Caco-2 (cell line): ENCODE measurements at places on chromosomes 1 and 21.

DNA sequence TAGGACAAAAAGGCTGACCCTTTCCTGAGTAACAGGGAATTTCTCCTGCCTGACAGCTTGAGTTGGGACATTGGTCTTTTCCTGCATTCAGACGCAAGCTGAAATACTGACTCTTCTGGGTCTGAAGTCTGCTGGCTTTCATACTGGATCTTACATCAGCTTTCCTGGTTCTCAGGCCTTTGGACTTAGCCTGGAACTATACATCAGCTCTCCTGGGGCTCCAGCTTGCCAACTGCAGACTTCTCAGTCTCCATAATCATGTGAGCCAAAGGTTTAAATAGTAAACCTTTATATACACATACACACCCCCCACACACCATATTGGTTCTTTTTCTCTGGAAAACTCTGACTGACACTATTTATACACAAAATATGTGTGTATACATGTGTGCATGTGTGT, 59.0 kb upstream of the KCND3 start:
- DNase-seq, result no peak

DNA sequence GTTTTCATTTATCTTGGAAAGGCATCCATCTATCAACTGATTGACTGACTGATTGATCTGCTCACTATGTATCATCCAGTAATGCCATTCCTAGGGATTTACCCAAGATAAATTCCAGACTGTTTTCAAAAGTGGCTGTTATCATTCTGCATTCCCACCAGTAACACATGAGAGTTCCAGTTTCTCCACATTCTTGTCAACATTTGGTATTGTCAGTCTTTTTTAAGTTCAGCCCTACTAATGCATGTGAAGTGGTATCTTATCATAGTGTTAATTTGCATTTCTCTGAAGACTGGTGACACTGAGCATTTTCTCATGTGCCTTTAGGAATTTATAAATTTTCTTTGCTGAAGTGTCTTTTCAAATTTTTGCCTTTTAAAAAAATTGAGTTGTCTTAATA, 99.6 kb downstream of the SIM2 start:
- DNase-seq, result no peak

GRCh38 chr21:42733037-42733627, 79.7 kb downstream of the PDE9A start:
- no peak for DNase-seq

DNA sequence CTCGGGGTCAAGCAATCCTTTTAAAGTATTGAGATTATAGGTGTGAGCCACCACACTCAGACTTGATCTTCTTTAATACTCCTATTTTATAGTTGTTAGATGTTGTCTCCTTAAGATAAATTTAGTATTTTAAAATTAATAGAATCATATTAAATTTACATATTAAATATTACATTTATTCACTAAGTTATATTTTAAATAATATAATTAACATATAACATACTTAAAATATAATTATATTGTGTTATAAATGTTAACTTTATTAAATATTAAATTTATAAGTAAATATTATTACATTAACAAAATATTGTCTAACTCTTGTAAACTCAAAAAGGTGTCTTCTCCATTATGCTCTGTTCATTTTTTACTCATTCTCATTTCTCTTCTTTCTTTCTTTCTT, 675.9 kb upstream of the ADGRL4 start:
- no peak for DNase-seq

- DNase-seq, result no peak
Observed at GRCh38 chr1:55690366-55690765, 475.2 kb upstream of the USP24 start.

GRCh38 chr21:45018131-45019075, 56.0 kb upstream of the ADARB1 start:
- DNase-seq, result no peak

DNA sequence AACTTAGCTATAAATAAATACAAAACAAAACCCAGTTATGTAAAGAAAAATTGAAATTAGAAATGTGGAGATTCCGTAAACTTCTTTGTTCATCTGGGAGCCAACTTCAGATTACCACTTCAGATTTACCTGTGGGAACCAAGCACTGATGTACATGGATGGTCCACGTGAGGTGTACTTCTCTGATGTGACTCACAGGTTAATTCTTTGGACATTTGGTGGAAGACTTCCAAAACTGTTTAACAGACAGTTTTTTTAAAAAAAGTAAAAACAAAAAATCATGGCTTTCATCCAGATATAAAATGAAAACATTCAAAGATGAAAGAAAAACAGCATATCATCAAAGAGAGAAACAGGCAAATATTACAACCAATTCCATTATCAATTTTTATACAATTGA, 92.0 kb downstream of the MAST2 start:
- DNase-seq, result no peak

DNA sequence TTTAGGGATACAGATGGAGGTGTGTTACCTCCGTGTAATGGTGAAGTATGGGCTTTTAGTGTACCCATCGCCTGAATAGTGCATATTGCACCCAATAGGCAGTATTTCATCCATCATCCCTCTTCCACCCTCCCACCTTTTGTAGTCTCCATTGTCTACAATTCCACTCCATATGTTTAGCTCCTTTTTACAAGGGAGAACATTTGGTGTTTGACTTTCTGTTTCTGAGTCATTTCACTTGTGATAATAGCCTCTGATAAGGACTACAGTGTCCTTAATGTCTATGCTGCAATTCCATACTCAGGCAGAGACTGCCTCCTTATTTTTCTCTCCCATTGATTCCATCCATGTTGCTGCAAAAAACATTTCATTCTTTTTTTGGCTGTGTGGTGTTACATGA, 48.7 kb downstream of the OVGP1 start:
- DNase-seq, result no peak

- DNase-seq, result no peak
Observed at GRCh38 chr1:192439373-192440025, 122.7 kb downstream of the RGS21 start.

DNA sequence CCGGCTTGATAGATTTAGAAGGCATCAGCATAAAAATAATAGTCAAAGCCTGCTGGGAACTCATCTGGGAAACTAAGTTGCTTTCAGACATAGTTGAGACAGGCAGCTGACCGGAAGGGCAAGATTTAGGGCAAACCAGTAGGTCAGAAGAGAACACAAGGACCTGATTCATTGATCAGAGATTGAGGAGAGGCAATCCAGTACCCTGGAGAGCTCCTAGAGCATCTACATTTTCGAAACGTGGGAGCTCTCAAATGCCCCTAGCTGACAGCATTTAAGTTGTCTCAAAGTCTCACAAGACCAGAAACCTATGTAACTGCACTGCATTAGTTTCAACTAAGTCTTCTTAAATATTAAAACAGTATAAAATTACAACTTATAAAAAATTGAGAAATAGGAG, 22.9 kb upstream of the MTF2 start:
- DNase-seq, result peak; percentile 40

DNA sequence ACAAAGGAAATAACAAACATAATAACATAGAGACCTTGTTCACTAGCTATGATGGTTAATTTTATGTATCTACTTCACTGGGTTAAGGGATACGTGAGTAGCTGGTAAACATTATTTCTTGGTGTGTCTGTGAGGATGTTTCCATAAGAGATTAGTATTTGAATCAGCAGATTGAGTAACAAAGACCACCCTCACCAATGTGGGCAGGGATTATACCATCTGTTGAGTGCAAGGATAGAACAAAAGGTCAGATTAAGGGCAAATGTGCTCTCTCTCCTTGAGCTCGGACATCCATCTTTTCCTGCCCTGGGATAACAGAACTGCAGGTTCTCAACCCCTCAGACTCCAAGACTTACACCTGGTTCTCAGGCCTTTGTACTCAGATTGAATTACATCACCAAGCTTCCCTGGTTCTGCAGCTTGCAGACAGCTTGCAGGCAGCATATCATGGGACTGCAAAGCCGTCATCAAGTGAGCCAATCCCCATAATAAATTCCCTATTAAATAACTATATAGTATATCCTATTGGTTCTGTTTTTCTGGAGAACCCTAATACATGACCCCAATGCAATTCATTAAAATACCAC, 9.2 kb downstream of the SPATA6 start:
- no peak for DNase-seq

DNA sequence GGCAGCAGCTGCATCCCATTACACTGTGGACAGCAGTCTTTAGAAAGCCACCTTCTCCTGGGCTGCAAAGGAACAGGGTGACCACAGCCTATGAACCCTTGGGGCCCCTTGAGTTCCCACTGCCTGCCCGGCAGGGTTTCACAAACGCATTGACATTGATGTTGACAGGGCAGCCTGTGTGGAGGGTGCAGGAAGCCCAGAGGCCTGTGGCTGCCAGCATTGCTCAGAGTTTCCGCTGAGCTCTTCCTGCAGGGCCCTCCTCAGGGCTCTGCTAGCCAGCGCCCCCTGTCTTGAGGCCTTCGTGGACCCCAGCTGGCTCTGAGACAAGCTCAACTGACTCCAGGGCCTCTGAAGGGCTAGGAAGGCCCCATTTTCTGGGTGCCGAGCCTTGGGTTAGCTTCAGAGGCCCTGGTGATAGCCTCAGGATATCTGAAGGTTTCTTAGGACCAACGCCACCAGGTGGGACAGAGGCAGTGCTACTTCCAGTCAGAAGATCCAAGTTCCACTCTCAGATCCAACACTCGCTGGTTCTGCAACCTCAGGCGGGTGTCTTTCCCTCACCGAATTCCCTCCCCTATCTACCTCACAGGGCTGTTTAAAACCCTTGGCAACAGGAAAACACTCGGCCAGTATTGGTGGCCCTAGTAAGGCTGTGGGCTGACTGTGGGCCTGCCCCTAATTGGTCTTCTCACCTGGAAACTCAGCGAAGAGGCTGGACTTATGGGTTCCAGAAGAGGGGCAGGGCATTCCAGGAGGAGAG, 27.2 kb upstream of the EPS8L3 start:
- no peak for DNase-seq

DNA sequence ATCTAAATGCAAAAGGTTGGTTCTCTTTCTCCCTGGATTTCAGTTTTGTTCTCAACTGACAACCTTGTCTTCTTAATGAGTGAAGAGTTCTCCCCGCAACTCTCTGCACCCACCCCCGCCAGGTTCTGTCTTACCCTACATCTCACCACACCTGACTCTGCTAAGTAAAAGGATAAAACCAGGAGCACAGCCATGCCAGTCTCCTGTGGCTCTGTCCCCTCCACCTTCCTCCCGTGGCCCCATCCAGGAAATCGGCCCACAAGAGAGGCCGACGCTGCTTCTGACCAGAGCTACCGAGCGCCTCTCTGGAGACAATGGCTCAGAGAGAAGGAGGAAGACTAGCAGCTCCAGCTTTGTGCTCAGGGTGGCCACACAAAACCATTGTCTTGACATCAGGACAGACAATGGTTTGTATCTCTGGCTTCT, 72.2 kb downstream of the PLEKHA6 start:
- no peak for DNase-seq

DNA sequence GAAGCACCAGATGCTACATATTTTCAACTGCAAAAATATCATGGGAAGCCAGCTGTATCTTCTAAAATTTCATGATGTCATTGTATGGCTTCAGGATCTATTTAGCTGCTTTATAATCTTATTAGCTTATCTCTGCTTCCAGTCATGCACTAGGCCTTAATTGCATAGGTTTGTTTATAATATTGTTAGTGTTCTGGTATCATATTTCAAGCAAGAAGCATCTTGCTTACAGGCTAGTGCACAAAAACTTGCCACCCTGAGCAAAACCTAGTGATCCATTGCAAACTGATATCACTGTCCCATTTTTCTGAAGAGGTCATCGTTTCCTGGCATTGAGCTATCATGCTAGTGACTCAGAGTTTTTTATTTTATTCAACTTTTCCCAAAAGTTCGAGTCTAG, 15.7 kb upstream of the NRIP1 start:
- no peak for DNase-seq

DNA sequence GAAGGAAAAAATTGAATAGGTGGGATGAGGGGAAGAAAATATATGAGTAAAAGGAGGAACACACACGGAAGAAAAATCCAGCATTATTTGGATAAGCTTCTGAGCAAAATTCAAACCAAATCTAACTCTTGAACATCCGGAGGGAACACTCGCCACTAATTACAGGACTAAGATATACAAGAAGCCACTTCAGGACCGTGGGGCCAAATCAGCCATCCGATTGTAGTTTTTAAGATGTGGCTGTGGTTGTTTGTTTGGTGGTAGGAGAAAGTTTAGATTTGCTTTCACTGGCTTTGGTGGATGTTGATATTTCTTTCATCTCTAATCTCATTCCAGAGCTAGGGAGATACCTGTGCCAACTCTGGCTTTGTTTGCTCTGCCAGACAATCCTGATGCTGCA, 43.7 kb upstream of the ADAMTS1 start:
- no peak for DNase-seq

GRCh38 chr1:4276238-4276637, 376.2 kb upstream of the C1orf174 start:
- no peak for DNase-seq

DNA sequence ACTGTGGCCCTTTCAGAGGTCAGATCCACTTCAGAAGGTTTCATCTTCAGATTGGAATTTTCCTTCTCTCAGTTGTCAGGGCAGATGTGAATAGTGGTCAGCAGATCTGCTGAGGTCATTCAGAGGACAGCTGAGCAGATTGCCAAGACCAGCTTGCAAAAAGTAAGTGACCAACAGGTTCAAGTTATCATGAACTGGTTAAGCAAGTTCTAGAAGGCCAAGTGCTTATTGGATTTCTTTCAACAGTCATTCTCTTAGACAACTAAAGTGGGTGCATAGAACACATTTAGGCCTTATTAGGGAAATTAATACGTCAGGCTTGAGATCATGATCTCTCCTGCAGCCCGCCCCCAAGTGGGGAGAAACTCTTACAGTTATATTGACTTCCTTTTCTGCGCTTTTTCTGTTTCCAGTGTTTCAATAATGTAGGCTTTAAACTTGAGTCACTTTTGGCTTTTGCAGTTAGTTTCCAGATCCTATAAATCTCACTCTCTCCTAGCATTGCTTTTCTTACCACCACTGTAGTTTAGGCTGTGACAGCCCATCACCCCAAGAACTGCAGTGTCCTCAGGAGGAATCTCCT, 96.4 kb downstream of the C1orf21 start:
- no peak for DNase-seq
